Smooth muscle cell of the pulmonary artery (primary cell): ENCODE measurements at places on chromosomes 6 and 20. TPM values are rescaled to one million over a fixed set of nuclear protein-coding genes. Genes with fewer than 3 reads are reported as not detected.

Gene CD24
- total RNA-seq = 0.85 and 3.3 TPM in 2 replicates

Gene BNIP5
- not detected in 2 replicates for total RNA-seq

Gene MAP7
- 0.76 and 1.3 TPM in 2 replicates for total RNA-seq

Gene KCNQ5
- total RNA-seq = 7.8 and 16.4 TPM in 2 replicates

Gene COL9A1
- not detected in 2 replicates for total RNA-seq

Gene CDKN1A
- 486 and 1,009 TPM in 2 replicates for total RNA-seq

Gene DST
- 492 and 511 TPM in 2 replicates for total RNA-seq
